ENCODE measurements at places on chromosomes 2 and 18.

DNA sequence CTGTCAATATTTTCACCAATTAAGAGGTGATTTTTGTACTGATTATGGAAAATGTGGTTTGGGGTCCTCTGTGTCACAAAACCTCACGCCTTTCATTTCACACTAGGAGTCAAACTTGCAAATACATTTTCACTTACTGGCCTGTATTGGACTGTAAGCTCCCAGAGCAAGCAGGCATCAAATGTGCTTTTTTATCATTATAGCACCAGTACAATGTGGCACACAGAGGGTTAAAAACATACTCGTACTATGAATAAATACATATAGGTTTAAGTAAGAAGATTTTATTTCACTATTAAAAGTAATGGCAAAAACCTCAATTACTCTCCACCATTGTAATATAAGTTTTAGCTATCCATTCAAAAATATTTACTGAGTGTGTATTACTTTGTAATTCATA is 56.7 kb downstream of the ABCB11 start:
- H3K4me1 ChIP-seq, result no peaks in the 10 kb centered on the region
- H3K36me3 ChIP-seq, result peaks cover 4% of the 10 kb centered on the region
- no peak for DNase-seq
- no peaks in the 10 kb centered on the region for H3K27me3 ChIP-seq
- H3K4me3 ChIP-seq, result no peak overlapping the region

- no peaks in the 10 kb centered on the region for H3K27me3 ChIP-seq
- DNase-seq, result no peak
- peak overlapping the region; percentile 73 for H3K4me3 ChIP-seq
- H3K36me3 ChIP-seq, result peaks cover 20% of the 10 kb centered on the region
- peak overlapping the region; percentile 94 for H3K27ac ChIP-seq
Observed at GRCh38 chr2:105760191-105760590, 15.5 kb downstream of the NCK2 start.

DNA sequence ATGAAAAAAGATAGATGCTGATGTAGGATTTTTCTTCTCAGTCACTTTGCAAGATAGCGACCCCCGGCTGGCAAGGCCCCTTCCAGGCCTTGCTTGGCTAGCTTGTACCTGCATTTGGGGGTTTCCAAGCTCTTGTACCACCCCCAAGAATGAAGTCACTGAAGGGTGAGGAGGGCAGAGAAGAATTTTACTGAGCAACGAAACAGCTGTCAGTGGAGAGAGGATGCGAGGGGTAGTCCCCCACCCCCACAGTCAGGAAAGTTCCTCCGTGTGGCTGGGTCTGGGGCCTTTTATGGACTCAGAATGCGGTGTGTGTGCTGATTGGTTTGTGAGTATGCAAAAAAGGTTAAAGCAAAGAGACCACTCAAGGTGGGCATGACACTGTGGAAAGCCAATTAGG is 382.0 kb downstream of the GPD2 start:
- no peak overlapping the region for H3K27ac ChIP-seq
- H3K27me3 ChIP-seq, result no peaks in the 10 kb centered on the region
- no peaks in the 10 kb centered on the region for H3K36me3 ChIP-seq
- no peak for DNase-seq
- no peaks in the 10 kb centered on the region for H3K4me1 ChIP-seq

DNA sequence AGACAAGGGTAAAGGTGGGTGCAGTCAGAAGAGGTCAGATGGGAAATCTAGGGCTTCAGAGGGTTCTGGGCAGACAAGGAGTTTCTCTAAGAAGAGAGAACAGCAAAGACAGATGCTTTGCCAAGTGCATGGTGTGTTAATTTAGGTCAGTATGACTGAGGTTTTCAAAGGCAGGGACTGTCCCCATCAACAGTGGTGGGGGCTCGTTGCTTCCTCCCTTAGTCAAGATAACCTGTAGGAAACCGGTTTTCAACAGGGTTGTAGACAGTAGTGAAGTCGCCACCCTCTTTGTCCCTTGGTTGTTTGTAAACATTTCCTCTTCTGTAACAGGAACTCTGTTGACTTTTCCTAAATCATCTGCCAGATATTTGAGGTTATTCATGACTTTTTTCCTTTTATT is 11.6 kb downstream of the RAB12 start:
- DNase-seq, result no peak
- H3K36me3 ChIP-seq, result peaks cover 10% of the 10 kb centered on the region
- H3K27me3 ChIP-seq, result no peaks in the 10 kb centered on the region
- H3K27ac ChIP-seq, result no peak overlapping the region

GRCh38 chr2:74534411-74534810 is 4.7 kb downstream of the HTRA2 start:
- H3K4me1 ChIP-seq, result peaks cover 24% of the 10 kb centered on the region
- H3K27ac ChIP-seq, result no peak overlapping the region
- H3K4me3 ChIP-seq, result no peak overlapping the region

- H3K4me1 ChIP-seq, result peaks cover 6% of the 10 kb centered on the region
- DNase-seq, result no peak
- H3K36me3 ChIP-seq, result peaks cover 1% of the 10 kb centered on the region
- no peak overlapping the region for H3K27ac ChIP-seq
- peaks cover 37% of the 10 kb centered on the region for H3K27me3 ChIP-seq
Observed at GRCh38 chr18:74587441-74587840, 10.2 kb upstream of the ZNF407 start.

- H3K4me1 ChIP-seq, result no peaks in the 10 kb centered on the region
- DNase-seq, result no peak
- H3K27ac ChIP-seq, result no peak overlapping the region
- peaks cover 37% of the 10 kb centered on the region for H3K27me3 ChIP-seq
- no peaks in the 10 kb centered on the region for H3K36me3 ChIP-seq
Observed at GRCh38 chr2:119487434-119488244, 36.6 kb downstream of the SCTR start.

DNA sequence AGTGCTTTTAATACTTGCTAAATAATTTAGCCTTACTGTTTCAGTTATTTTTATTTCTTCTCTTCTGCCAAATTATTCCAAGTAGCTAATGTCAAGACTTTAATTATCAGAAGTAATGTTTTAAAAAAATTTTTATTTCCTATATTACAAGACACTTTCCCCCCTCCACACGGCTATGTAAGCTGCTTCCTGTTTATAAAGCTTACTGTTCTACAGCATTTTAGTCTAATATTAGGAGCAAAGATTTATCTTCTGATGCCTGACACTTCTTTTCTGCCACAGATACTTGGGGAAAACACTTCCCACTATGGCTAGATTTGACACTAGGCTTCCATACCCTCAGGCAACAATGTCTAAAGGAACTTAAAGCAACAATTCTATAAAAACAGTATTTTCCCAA is 62.3 kb downstream of the ROCK1 start:
- no peak overlapping the region for H3K4me3 ChIP-seq
- DNase-seq, result no peak
- peaks cover 43% of the 10 kb centered on the region for H3K4me1 ChIP-seq

- H3K27me3 ChIP-seq, result no peaks in the 10 kb centered on the region
- peaks cover 65% of the 10 kb centered on the region for H3K36me3 ChIP-seq
- H3K4me3 ChIP-seq, result peak overlapping the region; percentile 82
- H3K4me1 ChIP-seq, result peaks cover 57% of the 10 kb centered on the region
Observed at GRCh38 chr2:30147715-30148610, 1.2 kb downstream of the YPEL5 start.

DNA sequence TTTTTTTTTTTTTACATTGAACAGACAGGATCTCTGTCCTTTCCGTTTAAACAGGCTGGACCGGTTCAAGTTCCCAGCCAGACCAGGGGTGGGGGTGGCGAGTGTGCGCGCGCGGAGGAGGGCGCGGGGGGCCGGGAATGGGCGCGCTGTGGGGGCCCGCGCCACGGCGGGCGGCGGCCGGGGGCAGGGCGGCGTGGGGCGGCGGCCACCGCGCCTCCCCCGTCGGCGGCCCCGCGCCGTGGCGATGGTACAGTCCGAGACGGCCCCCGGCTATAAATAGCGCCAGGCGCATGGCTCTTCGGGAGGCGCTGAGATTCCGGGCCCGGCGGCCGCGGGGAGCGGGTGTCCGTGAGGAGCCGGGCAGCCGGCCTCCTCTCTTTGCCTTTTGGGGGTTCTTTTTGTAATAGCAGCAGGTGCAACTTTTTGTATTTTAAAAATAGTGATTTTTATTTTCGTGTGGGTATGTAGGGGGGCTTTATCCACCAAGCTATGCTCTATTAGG is 430 bp upstream of the CELF4 start:
- no peaks in the 10 kb centered on the region for H3K4me1 ChIP-seq

DNA sequence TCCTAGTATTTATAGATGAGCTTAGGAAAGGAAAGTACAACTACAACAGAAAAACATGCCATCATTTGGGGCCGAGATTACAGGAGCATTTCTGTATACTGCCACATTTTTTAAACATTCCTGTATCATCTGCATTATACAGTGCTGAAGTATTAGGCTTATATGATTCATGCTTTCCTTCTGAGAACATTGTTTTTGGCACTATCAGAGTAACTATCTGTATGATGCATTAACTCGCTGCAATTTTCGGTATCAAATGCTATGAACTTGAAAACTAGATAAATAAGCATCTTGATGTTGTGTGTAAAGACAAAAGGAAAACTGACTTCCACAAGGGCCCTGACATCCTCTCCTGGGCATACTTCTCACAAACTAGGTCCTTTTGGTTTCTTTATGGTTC is 102.0 kb downstream of the RIT2 start:
- DNase-seq, result no peak
- H3K27ac ChIP-seq, result no peak overlapping the region
- no peak overlapping the region for H3K4me3 ChIP-seq
- no peaks in the 10 kb centered on the region for H3K27me3 ChIP-seq
- no peaks in the 10 kb centered on the region for H3K4me1 ChIP-seq

DNA sequence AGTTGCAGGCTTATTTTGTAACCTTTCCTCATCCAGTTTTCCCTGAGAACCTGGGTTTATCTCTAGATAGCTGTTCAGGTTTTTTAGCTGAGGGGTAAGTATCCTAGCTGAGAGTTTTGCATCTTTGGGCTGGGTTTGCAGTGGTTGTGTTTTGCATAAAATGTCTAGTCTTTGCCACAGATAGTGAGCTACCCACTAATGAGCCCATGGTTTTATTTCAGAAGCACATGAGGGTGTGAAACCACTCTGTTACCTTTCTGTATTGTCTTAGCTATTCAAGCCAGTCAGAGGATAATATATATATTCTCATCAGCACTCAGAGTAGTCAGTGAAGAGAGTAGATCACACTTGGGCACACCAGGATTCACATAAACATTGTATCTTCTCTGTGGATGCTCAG is 24.6 kb upstream of the TXNDC2 start:
- H3K4me1 ChIP-seq, result no peaks in the 10 kb centered on the region
- DNase-seq, result no peak
- peaks cover 28% of the 10 kb centered on the region for H3K27me3 ChIP-seq

DNA sequence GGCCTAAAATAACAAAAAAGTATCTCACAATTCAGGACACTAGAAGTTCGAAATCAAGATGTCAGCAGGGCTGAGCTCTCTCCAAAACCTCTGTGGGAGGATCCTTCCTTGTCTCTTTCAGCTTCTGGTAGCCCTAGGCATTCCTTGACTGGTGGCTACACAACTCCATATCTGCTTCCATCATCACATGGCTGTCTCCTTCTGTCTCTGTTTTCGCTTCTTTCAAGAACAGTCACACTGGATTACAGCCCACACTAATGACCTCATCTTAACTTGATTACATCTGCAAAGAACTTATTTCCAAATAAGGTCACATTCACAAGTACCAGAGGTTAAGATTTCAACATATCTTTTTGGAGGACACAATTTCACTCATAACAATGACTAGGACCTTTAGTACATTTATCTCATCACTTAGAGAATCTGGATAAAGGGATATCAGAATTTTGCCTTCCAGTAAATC is 275.2 kb downstream of the IRS1 start:
- H3K36me3 ChIP-seq, result no peaks in the 10 kb centered on the region
- no peak overlapping the region for H3K4me3 ChIP-seq
- H3K27ac ChIP-seq, result no peak overlapping the region

DNA sequence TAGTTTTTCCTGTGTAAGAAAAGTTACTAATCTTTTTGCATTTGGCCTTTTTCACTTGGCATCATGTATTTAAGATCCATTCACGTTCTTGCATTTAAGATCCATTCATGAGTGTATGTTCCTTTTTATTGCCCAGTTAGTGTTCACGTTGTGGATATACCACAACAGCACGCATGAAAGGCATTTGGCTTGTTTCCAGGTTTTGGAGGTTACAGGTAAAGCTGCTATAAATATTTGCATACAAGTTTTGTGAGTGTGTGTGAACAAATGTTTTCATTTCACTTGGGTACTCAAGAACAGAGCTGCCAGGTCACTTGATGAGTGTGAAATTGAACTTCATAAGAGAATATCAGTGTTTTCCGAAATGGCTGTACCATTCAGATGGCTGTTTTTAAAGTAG is 121.2 kb downstream of the CCBE1 start:
- no peaks in the 10 kb centered on the region for H3K36me3 ChIP-seq
- H3K4me3 ChIP-seq, result no peak overlapping the region
- H3K27me3 ChIP-seq, result no peaks in the 10 kb centered on the region
- DNase-seq, result no peak

DNA sequence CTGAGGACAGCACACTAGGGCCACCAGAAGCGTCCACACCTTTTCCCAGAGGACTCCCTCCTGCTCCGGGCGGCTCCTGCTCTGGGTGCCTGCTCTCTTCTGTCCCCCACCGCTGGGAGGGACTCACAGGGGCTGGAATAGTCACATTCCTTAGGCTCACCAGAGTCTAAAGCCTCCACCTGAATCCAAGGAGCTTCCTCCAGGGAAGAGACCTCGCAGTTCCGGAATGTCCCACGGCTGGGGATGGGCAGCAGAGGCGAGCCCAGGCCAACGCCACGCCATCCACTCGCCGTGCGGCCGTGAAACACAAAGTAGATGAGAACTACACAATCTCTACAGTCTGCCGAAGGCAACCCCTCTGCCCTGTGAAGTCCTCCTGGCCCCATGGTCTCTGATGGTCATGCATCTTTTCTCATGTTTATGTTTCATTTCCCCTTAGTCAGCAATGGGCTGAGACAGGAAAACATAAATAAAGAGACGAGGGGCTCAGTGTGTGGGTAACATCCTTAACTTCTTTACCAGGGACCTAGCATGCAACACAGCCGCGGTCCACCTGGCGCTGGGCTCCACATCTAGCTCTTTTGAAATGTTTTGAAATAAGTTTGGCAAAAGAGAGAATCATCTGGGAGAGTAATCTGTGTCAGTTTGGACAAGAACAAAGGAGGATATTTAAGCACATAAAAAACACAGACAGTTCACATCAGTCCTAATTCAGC is 98.4 kb downstream of the PXDN start:
- H3K4me1 ChIP-seq, result no peaks in the 10 kb centered on the region
- no peak for DNase-seq
- H3K36me3 ChIP-seq, result no peaks in the 10 kb centered on the region
- no peak overlapping the region for H3K4me3 ChIP-seq
- no peak overlapping the region for H3K27ac ChIP-seq

DNA sequence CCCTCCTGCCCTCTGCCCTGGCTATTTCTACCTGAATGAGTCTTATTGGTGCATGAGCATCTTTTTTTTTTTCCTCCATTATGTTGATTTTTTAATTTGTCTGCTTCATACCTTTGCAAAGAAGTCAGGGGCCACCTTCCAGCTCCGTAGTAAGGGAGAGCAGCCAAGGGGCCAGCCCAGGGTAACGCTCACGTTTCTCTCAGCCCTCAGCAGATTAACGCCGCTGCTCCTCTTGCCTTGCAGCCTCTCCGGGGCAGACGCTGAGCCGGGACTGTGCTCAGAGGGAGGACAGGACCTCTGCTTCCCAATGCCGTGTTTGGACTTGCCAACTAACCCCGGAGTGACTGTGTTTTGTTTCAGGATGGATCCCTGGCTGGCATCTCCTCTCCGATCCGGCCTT is 241.7 kb downstream of the ATAD2B start:
- H3K27me3 ChIP-seq, result no peaks in the 10 kb centered on the region
- peaks cover 12% of the 10 kb centered on the region for H3K4me1 ChIP-seq
- H3K27ac ChIP-seq, result no peak overlapping the region
- no peak for DNase-seq
- H3K4me3 ChIP-seq, result no peak overlapping the region
- H3K36me3 ChIP-seq, result peaks cover 2% of the 10 kb centered on the region

GRCh38 chr2:119513832-119514231 is 10.5 kb downstream of the SCTR start:
- H3K27me3 ChIP-seq, result peaks cover 69% of the 10 kb centered on the region
- no peaks in the 10 kb centered on the region for H3K4me1 ChIP-seq
- no peak for DNase-seq
